Small intestine (tissue), 16 donors: ENCODE measurements at places on chromosomes 5 and 9.
A peak's percentile ranks its signal among the peaks of the same experiment; 100 is the strongest.

DNA sequence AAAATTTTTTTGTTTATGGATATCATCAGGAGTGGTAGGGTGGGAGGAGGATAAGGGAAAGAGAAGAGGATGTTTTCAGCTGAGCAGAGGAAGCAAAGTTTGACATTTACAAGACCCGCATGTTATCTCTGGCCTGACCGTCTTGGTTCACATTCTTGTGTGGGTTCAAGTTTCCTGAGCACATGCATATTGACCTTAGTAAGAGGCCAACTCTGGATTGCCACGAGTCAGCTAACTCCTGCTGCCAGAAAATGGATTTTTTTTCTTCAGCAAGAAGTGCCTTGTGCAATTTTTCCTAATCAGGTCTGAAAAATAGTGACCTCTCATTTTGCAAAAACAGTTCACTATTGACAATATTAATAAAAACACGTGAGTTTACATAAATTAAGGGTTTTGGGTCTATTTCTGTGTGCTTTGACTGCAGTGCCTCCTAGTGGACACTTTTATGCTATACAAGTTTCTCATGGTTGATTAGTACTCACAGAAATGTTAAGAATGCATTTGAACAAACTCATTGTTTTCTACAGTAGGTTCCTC is 27.1 kb upstream of the BASP1 start:
- DNase-seq, result peak; percentile 67

GRCh38 chr5:83718936-83719495 is 1.6 kb downstream of the HAPLN1 start:
- DNase-seq, result no peak

DNA sequence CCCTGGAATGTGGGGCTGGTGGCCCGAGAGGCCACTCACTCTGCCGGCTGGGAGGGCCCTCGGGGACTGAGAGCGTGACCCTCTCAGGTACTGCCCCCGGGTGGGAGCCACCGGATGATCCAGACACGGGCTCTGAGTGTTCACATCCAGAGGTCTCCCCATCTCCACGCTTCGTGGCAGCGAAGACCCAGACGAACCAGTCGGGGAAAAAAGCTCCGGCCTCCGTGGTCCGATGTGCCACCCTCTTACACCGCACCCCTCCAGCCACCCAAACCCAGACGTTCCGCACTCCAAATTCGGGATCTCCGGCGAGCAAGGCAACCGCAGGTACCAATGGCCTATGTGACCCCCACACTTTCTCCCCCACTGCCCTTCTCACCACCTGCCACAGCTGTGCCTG is 49.5 kb downstream of the AMBP start:
- no peak for DNase-seq

DNA sequence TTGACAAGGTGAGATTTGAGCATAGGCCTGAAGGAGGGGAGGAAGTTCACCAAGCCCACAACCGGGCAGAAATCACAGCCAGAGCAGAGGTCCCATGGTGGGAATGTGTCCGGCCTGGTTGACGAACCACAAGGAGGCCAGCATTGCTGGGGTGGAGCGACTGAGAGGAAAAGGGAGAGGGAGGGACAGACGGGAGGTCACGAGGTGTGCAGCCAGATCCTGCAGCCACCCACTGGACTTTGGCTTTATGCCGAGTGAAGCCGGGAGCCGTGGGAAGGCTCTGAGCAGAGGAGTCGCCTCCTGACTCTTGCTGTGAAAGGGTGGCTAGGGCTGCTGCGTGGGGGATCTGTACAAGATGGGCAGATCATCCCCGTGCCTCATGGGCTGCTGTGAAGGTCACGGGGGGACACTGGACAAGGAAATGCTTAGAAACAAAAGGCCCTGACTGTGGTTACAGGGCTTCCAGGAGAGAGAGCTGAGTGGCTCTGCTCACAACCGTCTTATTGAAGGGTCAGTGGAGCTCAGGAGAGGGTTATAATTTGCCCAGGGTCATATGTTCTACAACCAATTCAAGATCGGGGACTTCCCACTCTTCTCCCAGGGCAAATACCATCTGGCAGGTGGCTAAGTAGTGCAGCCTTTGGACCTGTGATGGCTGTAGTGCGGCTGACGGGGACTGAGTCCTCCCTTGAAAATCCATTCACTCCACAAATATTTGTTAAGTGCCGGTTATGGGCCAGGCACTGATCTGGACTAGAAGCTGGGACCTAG is 15.6 kb upstream of the CD74 start:
- peak; percentile 85 for DNase-seq

DNA sequence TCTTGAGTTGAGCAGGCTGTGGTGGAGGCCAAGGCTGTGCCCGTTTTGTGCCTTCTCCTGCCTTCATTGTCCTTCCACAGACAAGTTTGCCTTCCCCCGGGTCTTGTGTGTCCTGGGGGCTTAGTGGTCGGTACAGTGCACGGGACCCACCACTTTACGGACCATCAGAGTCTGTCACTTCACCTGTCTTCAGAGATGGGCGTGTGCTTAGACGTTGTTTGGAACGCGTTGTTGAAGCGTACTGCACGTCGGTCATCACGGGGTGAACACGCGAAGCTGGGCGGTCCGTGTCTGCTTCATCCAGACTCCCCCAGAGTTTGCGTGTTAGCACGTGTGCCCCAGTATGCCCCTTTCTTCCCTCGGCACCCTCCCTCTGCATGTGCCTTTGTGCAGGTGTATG is 24.8 kb downstream of the CEP72 start:
- DNase-seq, result no peak
